ENCODE measurements at places on chromosomes 2 and 18.

- DNase-seq: peak; percentile 10
These were observed 123.5 kb downstream of the TANC1 start for GRCh38 chr2:159091976-159092375.

DNA sequence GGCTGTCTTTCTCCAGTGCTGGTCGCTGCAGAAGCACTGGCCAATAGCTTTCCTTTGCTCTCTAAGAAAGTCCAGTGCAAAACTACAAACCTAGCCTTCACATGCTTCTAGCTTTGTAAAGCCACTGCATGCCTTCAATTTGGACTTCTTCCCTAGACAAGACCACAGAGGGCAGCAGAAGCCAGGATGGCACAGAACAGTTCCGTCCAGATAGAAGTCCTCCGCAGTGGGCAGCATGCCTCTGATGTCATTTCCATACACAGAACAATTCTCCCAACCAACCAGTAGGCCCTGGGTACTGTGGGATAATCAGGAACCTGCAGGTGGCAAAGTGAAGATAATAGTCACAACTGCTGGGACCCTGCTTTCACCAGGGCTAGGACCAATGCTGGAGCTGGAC is 3.3 kb downstream of the ST6GAL2 start:
- DNase-seq: no peak

GRCh38 chr18:51171223-51171622 is 26.3 kb downstream of the MEX3C start:
- no peak for DNase-seq

DNA sequence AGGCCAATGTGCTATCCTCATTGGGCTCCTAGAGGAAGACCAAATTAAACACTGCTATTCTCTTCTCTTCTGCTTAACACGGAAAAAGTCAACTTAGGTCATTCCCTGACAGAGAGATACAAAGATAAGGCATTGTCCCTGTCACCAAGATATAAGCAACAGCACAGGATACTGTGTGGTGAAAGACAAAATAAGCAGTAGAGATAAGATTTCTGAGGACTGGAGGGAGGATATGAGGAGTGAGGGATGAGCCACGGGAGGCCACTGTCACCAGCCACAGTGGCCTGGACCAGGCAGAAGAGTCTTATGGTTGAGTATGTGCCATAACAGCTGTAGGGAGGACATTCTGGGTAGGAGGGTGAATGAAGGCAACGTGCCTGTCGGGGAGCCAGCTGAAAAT is 54.4 kb upstream of the SLC14A2 start:
- DNase-seq: no peak

- no peak for DNase-seq
These were observed 558 bp downstream of the THAP4 start for GRCh38 chr2:241636182-241637017.

GRCh38 chr2:6510532-6510931 is 355.2 kb downstream of the CMPK2 start:
- no peak for DNase-seq
